8988T (cell line): ENCODE measurements at places on chromosomes 16 and 17.

GRCh38 chr16:2948807-2949704, 15.0 kb upstream of the KREMEN2 start:
- no peak for DNase-seq

GRCh38 chr16:6545329-6545728, 787.3 kb upstream of the RBFOX1 start:
- no peak for DNase-seq

GRCh38 chr16:67158637-67159600, 790 bp downstream of the TRADD start:
- peak; percentile 85 for DNase-seq

GRCh38 chr16:84047206-84047605, 4.6 kb upstream of the SLC38A8 start:
- no peak for DNase-seq
